ENCODE measurements at places on chromosomes 2 and 18. TPM values are rescaled to one million over a fixed set of nuclear protein-coding genes. Genes with fewer than 3 reads are reported as not detected.
A peak's percentile ranks its signal among the peaks of the same experiment; 100 is the strongest.

DNA sequence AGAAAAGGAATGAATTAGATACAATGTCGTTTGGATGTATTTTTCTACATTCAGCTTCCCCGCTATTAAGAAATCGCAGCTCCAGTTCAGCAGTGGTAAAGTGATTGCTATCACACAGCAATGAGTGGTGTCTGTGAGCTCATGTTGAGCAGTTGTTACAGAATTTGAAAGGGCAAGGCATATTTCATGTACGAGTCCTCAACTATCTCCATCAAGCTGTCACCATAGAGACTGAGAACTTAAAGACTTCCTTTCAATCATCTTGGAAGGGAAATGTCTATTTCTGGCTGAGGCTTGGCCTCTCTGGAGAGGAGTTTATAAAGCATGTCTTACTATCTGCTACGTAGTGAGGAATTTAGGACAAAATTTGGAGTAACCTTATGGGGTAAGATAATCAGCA lies 24.4 kb upstream of the FAM117B start:
- no peak for DNase-seq
- H3K27me3 ChIP-seq = no peaks in the 10 kb centered on the region
- H3K4me1 ChIP-seq = peaks cover 13% of the 10 kb centered on the region
- no peaks in the 10 kb centered on the region for H3K36me3 ChIP-seq
- no peak overlapping the region for H3K4me3 ChIP-seq

DNA sequence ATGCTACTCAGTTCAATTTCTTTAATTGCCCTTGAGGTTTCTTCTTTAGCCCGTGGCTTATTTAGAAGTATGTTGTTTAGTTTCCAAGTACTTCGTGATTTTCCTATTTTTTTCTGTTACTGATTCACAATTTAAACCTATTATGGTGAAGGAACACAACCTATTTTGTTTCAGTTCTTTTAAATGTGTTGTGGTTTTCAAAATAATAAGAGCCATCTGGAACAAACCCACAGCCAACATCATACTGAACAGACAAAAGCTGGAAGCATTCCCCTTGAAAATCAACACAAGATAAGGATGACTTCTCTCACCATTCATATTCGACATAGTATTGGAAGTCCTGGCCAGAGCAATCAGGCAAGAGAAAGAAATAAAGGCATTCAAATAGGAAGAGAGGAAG lies 155.2 kb downstream of the GALNT1 start:
- DNase-seq = peak; percentile 51
- H3K4me1 ChIP-seq = no peaks in the 10 kb centered on the region
- H3K27ac ChIP-seq = no peak overlapping the region
- no peaks in the 10 kb centered on the region for H3K36me3 ChIP-seq
- no peak overlapping the region for H3K4me3 ChIP-seq
- no peaks in the 10 kb centered on the region for H3K27me3 ChIP-seq

DNA sequence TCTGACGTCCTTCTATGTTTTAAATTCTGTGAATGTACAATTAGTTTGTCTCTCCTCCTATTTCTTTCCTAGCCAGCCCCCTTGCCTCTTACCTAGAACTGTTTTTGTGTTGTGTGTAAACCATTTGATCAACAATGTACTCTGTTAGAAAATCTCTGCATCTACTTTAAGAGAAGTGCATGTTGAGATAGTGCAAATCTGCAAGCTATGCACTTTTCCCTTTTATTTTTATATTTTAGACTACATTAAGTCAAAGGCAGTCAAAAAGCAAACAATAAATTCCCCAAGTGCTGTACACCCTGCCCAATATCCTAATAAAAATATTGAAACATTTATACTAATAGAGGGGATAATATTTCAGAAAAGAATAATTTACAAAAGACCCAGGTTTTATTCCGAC lies 13.7 kb downstream of the LYPD6 start:
- H3K4me3 ChIP-seq = no peak overlapping the region
- no peak for DNase-seq
- no peak overlapping the region for H3K27ac ChIP-seq
- no peaks in the 10 kb centered on the region for H3K36me3 ChIP-seq
- H3K4me1 ChIP-seq = peaks cover 3% of the 10 kb centered on the region

DNA sequence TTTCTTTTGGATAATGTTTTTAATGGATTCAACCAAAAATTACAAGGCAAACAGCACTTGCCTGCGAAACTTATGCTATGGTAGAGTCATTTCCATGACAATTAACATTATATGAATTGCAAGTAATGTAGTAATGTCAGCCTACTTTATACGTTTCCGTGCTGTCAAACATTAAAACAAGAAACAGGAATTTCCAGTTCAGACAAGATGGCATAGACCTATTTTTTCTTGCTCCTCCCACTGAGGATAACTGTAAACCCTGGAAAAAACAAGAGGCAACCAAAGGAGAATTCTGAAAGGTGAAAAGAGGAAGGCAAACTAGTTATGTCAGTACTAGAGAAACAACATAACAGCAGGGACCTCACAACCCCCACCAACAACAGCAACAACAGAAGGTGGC lies 170.7 kb downstream of the DIS3L2 start:
- H3K4me3 ChIP-seq = no peak overlapping the region
- H3K27ac ChIP-seq = no peak overlapping the region
- no peak for DNase-seq
- H3K27me3 ChIP-seq = no peaks in the 10 kb centered on the region
- no peaks in the 10 kb centered on the region for H3K36me3 ChIP-seq

GRCh38 chr2:203018181-203018580 lies 3.5 kb downstream of the NBEAL1 start:
- H3K4me1 ChIP-seq = peaks cover 32% of the 10 kb centered on the region
- H3K27me3 ChIP-seq = no peaks in the 10 kb centered on the region
- peak; percentile 14 for DNase-seq
- H3K36me3 ChIP-seq = no peaks in the 10 kb centered on the region

DNA sequence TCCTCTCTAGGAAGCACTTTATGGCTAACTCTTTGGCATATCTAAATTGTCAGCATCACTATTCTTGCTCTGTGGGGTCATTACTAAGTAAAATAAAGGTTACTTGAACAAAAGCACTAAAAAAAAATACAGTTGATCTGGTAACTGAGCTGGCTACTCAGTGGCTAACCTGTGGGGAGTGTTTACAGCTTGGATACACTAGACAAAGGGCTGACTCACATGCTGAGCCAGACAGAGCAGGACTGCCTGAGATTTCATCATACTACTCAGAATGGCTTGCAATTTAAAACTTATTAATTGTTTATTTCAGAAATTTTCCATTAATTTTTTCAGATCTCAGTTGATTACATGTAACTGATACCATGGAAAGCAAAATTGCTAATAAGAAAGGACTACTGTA lies 1690.4 kb upstream of the SLC39A10 start:
- no peak overlapping the region for H3K27ac ChIP-seq
- H3K4me1 ChIP-seq = no peaks in the 10 kb centered on the region
- H3K4me3 ChIP-seq = no peak overlapping the region
- H3K36me3 ChIP-seq = no peaks in the 10 kb centered on the region
- DNase-seq = peak; percentile 81
- no peaks in the 10 kb centered on the region for H3K27me3 ChIP-seq

GRCh38 chr2:127648321-127648720 lies 2.4 kb downstream of the GPR17 start:
- H3K27me3 ChIP-seq = no peaks in the 10 kb centered on the region
- H3K36me3 ChIP-seq = no peaks in the 10 kb centered on the region
- no peak overlapping the region for H3K27ac ChIP-seq
- peaks cover 17% of the 10 kb centered on the region for H3K4me1 ChIP-seq

GRCh38 chr18:50126471-50126870 lies 68.5 kb downstream of the MYO5B start:
- H3K4me3 ChIP-seq = no peak overlapping the region
- H3K36me3 ChIP-seq = no peaks in the 10 kb centered on the region
- H3K27ac ChIP-seq = no peak overlapping the region

GRCh38 chr2:95285542-95285932 lies 11.3 kb downstream of the PROM2 start:
- H3K4me1 ChIP-seq = no peaks in the 10 kb centered on the region
- H3K27ac ChIP-seq = no peak overlapping the region
- no peak overlapping the region for H3K4me3 ChIP-seq
- H3K27me3 ChIP-seq = no peaks in the 10 kb centered on the region
- no peak for DNase-seq

GRCh38 chr2:18132697-18133096 lies 254.2 kb downstream of the KCNS3 start:
- no peak overlapping the region for H3K27ac ChIP-seq
- H3K4me1 ChIP-seq = peaks cover 3% of the 10 kb centered on the region
- no peak overlapping the region for H3K4me3 ChIP-seq
- H3K36me3 ChIP-seq = no peaks in the 10 kb centered on the region

GRCh38 chr2:97708048-97708380 lies 5.4 kb upstream of the ZAP70 start:
- H3K27ac ChIP-seq = no peak overlapping the region
- DNase-seq = no peak
- no peak overlapping the region for H3K4me3 ChIP-seq
- no peaks in the 10 kb centered on the region for H3K27me3 ChIP-seq
- no peaks in the 10 kb centered on the region for H3K36me3 ChIP-seq

- no peaks in the 10 kb centered on the region for H3K27me3 ChIP-seq
Measured at GRCh38 chr2:197072533-197072932, 146.0 kb upstream of the PGAP1 start.

- no peaks in the 10 kb centered on the region for H3K36me3 ChIP-seq
- peak; percentile 65 for DNase-seq
- H3K4me3 ChIP-seq = peak overlapping the region; percentile 74
- peak overlapping the region; percentile 99 for H3K27ac ChIP-seq
Measured at GRCh38 chr2:159614534-159615366, 1.6 kb downstream of the BAZ2B start.

GRCh38 chr2:98505311-98505808 lies 60.7 kb downstream of the INPP4A start:
- no peaks in the 10 kb centered on the region for H3K36me3 ChIP-seq
- no peak for DNase-seq
- H3K27ac ChIP-seq = no peak overlapping the region

GRCh38 chr2:12296915-12297314 lies 419.8 kb upstream of the TRIB2 start:
- H3K36me3 ChIP-seq = no peaks in the 10 kb centered on the region
- H3K27me3 ChIP-seq = no peaks in the 10 kb centered on the region
- no peak overlapping the region for H3K4me3 ChIP-seq
- no peak for DNase-seq
- H3K27ac ChIP-seq = no peak overlapping the region

DNA sequence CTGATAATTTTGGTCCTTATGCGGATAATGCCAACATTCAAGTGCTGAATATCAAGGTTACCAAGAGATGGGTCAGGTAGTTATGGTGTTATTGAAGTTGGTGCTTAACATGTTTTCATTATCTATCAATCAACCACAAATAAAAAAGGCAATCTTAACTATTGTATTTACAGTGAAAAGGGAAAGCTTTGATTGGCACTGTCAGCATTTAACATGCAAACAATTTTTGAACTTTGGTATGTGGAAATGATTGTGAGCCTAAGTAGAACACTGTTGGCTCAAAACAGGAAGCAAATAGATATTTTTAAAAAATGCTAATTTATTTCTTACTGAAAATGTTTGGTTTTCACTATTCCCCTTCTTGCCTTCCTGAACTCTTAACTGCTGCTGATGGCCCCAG lies 21.9 kb downstream of the APLF start:
- no peak for DNase-seq
- H3K27me3 ChIP-seq = no peaks in the 10 kb centered on the region
- H3K36me3 ChIP-seq = no peaks in the 10 kb centered on the region

GRCh38 chr2:128363934-128364361 lies 45.3 kb upstream of the HS6ST1 start:
- no peaks in the 10 kb centered on the region for H3K36me3 ChIP-seq
- H3K27ac ChIP-seq = no peak overlapping the region
- DNase-seq = peak; percentile 47
- peaks cover 6% of the 10 kb centered on the region for H3K4me1 ChIP-seq
- no peak overlapping the region for H3K4me3 ChIP-seq

DNA sequence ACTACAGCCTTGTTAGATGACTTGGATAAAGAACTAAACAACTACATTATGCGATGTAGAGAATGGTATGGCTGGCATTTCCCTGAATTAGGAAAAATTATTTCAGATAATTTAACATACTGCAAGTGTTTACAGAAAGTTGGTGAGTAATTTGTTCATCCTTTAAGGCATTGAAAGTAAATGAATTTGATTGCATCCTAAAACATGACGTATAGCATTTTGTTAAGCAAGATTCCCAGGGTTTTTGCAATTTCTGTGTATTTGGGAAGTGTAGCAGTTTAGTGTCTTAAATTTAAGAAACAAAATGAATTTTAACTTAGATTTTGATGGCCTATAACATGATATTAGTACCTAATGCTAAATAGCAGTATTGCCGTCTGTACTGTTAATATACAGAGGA lies 24.8 kb downstream of the NOP58 start:
- H3K27ac ChIP-seq = no peak overlapping the region
- peaks cover 60% of the 10 kb centered on the region for H3K36me3 ChIP-seq
- no peak overlapping the region for H3K4me3 ChIP-seq
- no peaks in the 10 kb centered on the region for H3K27me3 ChIP-seq

- no peak for DNase-seq
- H3K4me3 ChIP-seq = no peak overlapping the region
- H3K27me3 ChIP-seq = no peaks in the 10 kb centered on the region
- no peaks in the 10 kb centered on the region for H3K36me3 ChIP-seq
- no peak overlapping the region for H3K27ac ChIP-seq
Measured at GRCh38 chr2:144115739-144116291, 404.1 kb downstream of the ZEB2 start.

DNA sequence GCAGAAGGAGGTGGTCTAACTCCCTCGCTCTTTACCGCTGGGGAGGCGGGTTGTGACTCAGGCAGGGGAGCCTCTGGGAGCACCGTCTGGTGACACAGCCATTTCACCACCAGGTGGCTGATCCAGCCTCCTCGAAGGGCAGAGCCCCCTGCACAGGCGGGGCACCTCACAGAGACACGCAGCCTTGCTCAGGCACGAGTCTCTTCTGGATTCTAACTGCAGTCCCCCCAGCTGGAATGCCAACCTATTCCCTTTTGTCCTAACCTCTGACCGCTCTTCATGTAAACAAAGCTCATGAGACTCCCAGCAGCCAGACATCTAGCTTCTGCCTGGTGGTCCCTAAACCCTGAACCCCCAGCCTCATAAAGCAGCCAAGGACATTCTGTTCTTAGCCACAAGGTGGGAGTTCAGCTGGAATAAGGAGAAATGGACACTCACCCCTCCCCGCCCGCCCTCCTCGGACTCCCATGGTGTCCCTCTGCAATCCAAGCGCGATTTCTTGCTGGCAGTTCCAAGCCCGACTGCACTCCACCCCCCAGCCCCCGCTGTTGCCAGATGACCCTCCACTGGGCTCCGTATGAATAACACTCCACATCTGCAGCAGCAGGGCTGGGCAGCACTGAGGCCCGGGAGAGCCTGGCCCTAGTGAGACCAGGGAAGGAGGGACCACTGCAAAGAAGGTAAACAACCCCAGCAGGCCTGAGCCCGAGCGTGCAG lies 84.3 kb downstream of the TNS1 start:
- DNase-seq = no peak
- peak overlapping the region; percentile 61 for H3K27ac ChIP-seq
- H3K36me3 ChIP-seq = no peaks in the 10 kb centered on the region

ZNF519 gene
- polyA plus RNA-seq = 5.1 TPM

MYCN gene
- 73.2 TPM for polyA plus RNA-seq

GALNT3 gene
- polyA plus RNA-seq = not detected

ATP8B1 gene
- not detected for polyA plus RNA-seq

IL37 gene
- polyA plus RNA-seq = not detected

ZC3H6 gene
- polyA plus RNA-seq = 2.9 TPM

CFAP65 gene
- polyA plus RNA-seq = 0.12 TPM

RESP18 gene
- polyA plus RNA-seq = not detected

Data from cardiac muscle cell (in vitro differentiated cells and primary cell).